ENCODE measurements at places on chromosomes 7 and 10.
A peak's percentile ranks its signal among the peaks of the same experiment; 100 is the strongest.

DNA sequence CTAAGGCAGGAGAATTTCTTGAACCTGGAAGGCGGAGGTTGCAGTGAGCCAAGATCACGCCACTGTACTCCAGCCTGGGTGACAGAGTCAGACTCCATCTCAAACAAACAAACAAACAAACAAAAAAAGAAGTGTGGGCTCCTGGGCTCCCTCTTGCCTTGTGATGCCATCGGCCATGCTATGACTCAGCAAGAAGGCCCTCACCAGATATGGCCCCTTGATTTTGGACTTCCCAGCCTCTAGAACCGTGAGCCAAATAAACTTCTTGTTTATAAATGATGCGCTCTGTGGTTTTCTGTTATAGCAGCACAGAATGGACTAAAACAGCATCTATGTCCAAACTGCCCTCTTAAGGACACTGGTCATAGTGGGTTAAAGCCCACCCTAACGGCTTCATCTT is 29.9 kb upstream of the RHEB start:
- no peak for DNase-seq

DNA sequence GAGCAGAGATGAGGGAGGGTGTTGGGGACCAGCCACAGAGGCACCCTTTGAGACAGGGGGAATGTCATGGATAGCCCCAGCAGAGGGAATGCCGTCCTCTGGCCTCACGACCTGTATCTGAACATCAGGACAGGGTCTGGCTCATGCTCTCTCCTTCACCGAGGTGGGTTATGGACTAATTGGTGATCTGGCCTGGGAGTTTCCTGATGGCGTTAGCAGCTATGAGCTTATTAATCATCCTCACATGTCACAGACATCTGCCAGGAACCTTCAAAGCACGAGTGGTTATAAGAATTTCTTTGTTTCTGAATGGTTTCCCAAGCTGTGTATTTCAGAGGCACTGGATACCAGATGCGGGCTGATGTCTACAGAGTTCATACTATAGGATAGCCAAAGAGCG is 6.9 kb downstream of the CPA4 start:
- no peak for DNase-seq

GRCh38 chr7:132250480-132251326 is 325.6 kb downstream of the PLXNA4 start:
- no peak for DNase-seq

- peak; percentile 44 for DNase-seq
Observed at GRCh38 chr10:7532723-7533498, 122.1 kb upstream of the SFMBT2 start.

GRCh38 chr7:106484562-106484961 is 176.4 kb downstream of the CCDC71L start:
- no peak for DNase-seq

All from retina (tissue), 1 donor.